WTC11 (cell line): ENCODE measurements at places on chromosomes 16 and 17. TPM values are rescaled to one million over a fixed set of nuclear protein-coding genes. Genes with fewer than 3 reads are reported as not detected.

- H3K4me3 ChIP-seq: no peak overlapping the region
- H3K4me1 ChIP-seq: peaks cover 15% of the 10 kb centered on the region
- peak overlapping the region; percentile 59 for H3K27ac ChIP-seq
- peaks cover 32% of the 10 kb centered on the region for H3K36me3 ChIP-seq
Measured at GRCh38 chr17:38789185-38789584, 10.2 kb downstream of the PIP4K2B start.

- H3K4me3 ChIP-seq: no peak overlapping the region
- 0 out of 2 replicates have a peak, but pooled peaks cover 2% of the 10 kb centered on the region for H3K27me3 ChIP-seq
- peaks cover 6% of the 10 kb centered on the region for H3K36me3 ChIP-seq
- H3K27ac ChIP-seq: 0 out of 2 replicates have a peak overlapping the region, but pooled peaks have one; percentile 19
- no peaks in the 10 kb centered on the region for H3K4me1 ChIP-seq
Measured at GRCh38 chr17:1737531-1738291, 5.0 kb upstream of the SERPINF2 start.

DNA sequence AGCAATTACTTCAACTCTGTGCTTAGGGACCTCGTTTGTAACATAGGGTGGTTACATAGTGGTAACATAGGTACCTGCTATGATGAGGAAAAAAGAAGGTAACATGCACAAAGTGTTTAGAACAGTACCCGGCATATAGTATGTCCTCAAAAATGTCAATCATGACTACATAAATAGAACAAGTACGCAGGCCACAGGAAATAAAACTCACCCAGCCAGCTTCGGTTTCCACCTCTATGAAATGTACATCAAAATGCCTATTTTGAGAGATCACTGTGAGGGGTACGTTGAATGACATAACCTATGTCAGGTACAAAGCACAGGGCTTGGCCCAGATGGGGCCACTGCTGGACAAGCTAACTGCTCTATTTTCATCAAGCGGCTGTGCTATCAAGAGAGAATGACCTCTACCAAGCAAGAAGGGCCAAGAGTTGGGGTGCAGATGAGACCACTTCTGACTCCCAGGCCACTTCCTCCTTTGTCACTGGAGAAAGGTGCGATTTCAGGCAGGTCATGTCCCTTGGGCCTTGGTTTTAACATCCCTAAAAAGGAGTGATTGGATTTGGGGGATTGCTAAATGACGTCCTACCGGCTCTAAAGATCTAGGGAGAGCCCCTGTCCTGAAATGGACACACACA lies 45.4 kb downstream of the WSB1 start:
- H3K27me3 ChIP-seq: no peaks in the 10 kb centered on the region
- peaks cover 66% of the 10 kb centered on the region for H3K4me1 ChIP-seq
- DNase-seq: no peak

- peaks cover 52% of the 10 kb centered on the region for H3K36me3 ChIP-seq
- DNase-seq: peak; percentile 72
- H3K27ac ChIP-seq: peak overlapping the region; percentile 27; the same call in 1 of the 2 replicates
- H3K4me3 ChIP-seq: no peak overlapping the region
- H3K4me1 ChIP-seq: peaks cover 11% of the 10 kb centered on the region
Measured at GRCh38 chr17:44733753-44734152, 25.0 kb upstream of the ADAM11 start.

DNA sequence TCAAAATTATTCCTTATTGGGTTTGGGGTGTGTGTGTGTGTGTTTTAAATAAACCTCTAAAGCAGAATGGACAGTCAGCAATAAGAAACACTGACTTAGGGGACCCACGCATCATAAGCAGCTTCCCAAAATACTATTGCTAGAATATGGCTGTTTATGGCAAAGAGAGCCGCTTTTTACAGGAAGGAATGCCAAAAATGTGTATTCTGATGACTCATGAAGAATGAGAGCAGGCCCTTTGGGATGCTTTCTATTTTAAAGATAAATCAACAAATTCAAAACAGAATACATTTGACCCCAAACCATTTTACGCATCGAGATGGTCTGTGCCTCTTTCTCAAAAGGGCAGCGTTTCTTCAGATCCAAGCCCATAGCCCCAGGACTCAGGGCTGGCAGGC lies 37.5 kb downstream of the ARHGAP17 start:
- H3K4me1 ChIP-seq: peaks cover 31% of the 10 kb centered on the region
- H3K27ac ChIP-seq: peak overlapping the region; percentile 92
- H3K27me3 ChIP-seq: no peaks in the 10 kb centered on the region
- H3K4me3 ChIP-seq: no peak overlapping the region

HOXB5 gene
- total RNA-seq: not detected in 3 replicates
